Lower leg skin (tissue), 4 donors: ENCODE measurements at places on chromosomes 3 and 15. TPM values are rescaled to one million over a fixed set of nuclear protein-coding genes. Genes with fewer than 3 reads are reported as not detected.

GRCh38 chr3:171121801-171122200 is 95.3 kb upstream of the SLC2A2 start:
- no peak for DNase-seq

GRCh38 chr3:139935016-139935865 is at the start of gene CLSTN2:
TSS of gene CLSTN2 (plus strand) at chr3:139935185.
- DNase-seq = peak; percentile 91

GRCh38 chr3:152623286-152623911 is 211.5 kb upstream of the P2RY1 start:
- DNase-seq = no peak

DNA sequence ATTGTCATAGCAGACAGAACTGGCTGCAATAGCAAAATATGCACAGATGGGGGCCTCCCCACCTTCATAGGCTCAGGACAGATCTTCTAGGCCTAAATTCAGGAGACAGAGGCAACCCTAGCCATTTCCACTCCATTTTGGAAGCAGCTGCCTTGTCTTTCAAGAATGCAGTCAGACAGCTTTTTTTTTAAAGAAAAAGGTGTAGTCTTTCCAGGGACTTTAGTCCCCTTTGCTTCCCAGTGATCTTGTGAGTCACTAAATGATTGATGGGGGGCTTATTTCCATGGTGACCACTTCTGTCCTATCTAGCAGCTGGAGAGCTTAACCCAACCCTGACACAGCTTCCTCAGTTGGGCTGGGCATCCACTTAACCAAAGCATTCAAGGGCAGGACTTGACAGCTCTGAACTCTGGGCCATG is 165.9 kb downstream of the TPRG1 start:
- DNase-seq = no peak

The GRAMD2A gene
- 4.6 TPM for total RNA-seq

GRCh38 chr15:60840703-60841411 is 361.9 kb upstream of the ICE2 start:
- DNase-seq = no peak
